Activated T-helper 1 cell treated with anti-CD3 and anti-CD28 coated beads, Interleukin-12 subunit alpha, Interleukin-12 subunit beta, Interleukin-2, Interleukin-4 antibody, amounts not matched to agents 30 ng/mL and 10 ng/mL and 1 ng/mL, durations not matched to agents 14 hours and 24 hours and 36 hours (primary cell): ENCODE measurements at places on chromosomes 11 and 22. TPM values are rescaled to one million over a fixed set of nuclear protein-coding genes. Genes with fewer than 3 reads are reported as not detected.

IGLL1 gene
- total RNA-seq, result not detected in 2 replicates

PHF21B gene
- total RNA-seq, result 0.21 TPM in 1 of 2 replicates, not detected in the other

DNA sequence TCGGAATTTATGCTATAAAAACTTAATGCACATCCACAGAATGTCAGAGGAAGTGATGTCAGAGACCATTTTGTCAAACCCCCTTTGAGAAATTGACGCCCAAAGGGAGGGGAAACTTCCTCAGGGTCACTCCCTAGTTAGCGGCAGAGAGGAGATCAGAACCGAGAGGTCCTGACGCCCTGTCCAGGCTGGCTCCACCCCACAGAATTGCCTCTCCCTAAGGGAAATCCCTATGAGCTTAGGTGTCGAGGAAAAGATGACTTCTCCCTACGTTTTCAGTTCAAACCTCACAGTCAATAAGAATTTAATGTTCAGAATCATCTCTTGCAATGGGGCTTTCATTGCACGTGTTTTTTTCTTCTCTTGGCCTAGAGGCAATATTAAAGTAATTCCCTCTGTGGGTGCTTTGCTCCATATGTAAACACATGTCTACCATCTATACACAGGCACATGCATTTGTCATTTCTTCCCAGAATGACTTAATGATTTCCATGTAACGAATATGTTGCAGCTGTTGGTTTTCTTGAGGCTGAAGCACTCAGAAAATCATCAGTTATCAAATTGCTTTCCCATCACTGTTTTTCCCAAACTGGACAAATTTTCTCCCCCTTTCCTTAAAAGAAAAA, 148.7 kb upstream of the TIMP3 start:
- no peak for DNase-seq

GRCh38 chr11:93585758-93586157, 42.6 kb upstream of the SMCO4 start:
- no peak for DNase-seq

DNA sequence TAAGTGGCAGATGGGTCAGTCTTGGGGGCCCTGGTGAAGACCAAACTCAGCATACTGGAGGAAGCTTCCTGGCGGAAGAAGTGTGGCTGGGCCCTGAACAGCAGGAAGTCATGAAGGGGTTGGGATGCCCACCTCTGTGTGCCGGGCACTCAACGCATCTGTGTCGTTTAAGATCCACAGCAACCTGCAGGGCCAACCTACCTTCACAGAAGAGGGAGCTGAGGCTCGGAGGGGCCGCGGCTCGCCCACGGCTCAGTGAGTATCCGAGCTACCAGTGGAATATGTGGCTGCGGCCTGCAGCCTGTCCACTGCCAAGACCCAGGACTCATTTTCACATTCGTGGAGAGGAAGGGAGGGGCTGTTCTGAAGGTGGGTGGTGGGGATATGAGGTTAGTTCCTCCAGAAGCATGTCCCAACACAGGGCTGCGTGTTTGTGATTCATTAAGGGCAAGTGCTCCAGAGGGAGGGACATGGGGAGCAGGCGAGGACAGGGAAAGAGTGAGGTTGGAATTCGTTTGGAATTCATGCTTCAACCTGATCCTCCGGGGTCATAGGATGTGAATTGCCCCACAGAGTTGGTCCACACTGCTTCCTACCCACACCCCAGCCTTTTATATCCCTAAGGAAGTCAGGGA, 99.6 kb downstream of the MPPED1 start:
- DNase-seq, result no peak

- no peak for DNase-seq
Observed at GRCh38 chr11:46480909-46481308, 89.3 kb upstream of the CHRM4 start.

DNA sequence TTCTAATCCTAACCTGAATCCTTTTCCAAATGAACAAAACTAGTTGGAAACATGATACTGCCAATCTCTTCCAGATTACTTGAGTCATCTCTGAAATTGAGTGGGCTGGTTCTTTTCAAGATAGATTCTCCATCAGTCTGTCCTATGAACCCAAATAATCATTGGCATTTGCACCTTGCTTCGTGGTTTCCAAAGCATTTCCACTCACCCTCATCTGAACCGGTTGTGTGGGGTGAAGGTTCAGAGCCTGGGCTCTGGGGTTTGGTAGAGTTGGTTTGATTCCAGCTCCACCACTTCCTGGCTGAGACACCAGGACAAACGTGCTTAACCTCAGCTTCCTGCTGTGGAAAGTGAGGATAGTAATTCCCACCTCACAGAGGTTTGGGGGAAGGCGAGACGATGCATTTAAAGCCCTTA, 206.4 kb upstream of the E2F8 start:
- no peak for DNase-seq

- DNase-seq, result no peak
Observed at GRCh38 chr22:27867085-27867952, 51.7 kb downstream of the PITPNB start.

- DNase-seq, result no peak
Observed at GRCh38 chr11:102157219-102157618, 47.0 kb downstream of the YAP1 start.

DNA sequence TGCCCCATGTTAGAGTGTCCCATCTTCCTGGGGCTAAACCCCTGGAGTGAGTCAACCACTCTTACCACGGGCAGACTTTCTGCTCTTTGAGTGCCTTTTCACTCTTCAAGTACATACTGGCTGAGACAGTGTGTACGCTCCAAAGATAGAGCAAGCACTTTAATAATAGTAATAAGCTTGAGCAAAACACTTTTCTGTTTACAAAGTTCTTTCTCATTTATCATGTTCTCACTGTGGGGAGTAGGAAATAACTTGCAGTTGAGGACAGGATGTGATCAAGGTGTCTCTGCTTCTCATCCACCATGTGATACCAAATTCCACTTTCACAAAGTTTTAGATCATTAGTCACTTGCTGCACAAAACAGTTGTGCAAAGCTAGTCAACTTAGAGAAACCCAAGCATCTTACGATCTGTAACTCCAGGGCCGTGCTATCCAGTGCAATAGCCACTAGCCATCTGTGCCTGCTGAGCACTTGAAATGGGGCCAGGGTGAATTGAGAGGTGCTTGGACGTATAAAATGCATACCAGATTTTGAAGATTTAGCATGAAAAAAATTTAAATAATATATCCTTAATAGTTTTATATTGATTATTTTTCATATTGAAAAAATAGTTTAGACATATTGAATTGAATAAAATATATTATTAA, 135.3 kb downstream of the KIF18A start:
- no peak for DNase-seq
